ENCODE measurements at places on chromosomes 2 and 18.

DNA sequence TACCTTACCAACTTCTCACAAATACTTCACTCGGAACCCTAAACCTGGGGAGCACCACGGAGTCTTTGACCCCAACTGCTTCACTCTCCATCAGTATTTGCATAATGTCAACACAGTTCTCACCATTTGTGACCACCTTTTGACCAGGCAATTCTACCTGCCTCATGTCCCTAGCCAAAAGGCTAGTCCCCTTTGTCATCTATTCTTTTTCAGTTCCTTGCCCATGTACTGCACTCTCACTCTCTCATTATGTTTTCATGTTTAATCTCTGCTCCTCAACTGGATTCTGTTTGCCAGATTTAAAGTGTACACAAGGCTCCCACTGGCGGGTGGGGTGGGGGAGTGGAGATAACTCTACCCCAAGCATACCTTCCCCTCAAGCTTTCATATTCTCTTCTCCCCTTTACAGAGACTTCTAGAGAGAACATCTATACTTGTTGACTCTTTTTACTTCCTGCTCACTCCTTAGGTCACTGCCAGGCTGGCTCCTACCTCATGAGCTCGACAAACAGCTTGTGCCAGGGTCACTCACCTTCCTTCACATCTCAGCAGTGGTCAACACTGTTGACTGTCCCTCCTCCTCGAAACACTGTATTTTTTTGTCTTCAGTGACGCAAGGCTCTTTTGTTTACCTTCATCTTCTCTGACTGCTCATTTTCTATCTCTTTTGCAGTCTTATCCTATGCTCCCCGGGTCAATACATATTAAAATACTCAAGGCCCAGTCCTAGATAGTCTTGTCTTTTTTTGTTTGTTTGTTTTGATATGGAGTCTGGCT lies 88.7 kb upstream of the MAP4K3 start:
- DNase-seq = no peak

GRCh38 chr18:54279477-54280219 lies 10.3 kb downstream of the POLI start:
- DNase-seq = no peak

DNA sequence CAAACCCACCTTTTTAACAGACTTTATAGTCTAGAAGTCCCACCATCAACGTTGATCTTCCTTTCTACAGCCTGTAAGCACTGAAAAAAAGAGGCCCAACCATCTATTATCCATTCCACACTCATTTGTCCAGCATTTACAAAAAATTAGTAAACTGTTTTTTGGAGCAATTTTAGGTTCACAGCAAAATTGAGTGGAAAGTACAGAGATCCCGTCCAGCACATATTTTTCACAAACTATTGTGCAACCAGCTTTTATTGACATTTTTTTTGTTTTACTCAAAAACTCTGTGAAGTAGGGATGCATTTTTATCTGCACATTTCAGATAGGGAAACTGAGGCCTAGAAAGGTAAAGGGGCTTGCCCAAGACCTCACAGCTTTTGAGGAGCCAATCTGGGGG lies 68.6 kb downstream of the TNP1 start:
- no peak for DNase-seq

DNA sequence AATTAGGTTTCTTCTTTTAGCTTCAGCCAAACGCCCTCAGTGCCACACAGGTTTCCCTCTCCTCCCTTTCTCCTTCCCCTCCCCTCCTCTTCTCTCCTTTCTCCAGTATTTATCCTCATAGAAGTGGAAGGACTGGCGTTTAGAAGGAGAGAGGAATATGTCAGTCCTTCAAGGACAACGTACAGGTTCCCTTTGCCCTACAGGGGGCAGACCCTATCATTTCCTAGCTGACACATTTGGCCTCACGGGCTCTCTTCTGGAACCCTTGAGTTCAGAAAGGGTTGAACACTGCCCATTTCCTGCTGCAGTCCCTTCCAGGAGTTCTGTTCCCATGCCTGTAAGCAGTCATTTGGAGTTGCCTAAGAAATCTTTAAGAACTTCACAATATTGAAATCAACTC lies 46.1 kb downstream of the CDCA7 start:
- DNase-seq = no peak

- no peak for DNase-seq
These were observed 116.8 kb upstream of the FIGN start for GRCh38 chr2:163852616-163853015.

DNA sequence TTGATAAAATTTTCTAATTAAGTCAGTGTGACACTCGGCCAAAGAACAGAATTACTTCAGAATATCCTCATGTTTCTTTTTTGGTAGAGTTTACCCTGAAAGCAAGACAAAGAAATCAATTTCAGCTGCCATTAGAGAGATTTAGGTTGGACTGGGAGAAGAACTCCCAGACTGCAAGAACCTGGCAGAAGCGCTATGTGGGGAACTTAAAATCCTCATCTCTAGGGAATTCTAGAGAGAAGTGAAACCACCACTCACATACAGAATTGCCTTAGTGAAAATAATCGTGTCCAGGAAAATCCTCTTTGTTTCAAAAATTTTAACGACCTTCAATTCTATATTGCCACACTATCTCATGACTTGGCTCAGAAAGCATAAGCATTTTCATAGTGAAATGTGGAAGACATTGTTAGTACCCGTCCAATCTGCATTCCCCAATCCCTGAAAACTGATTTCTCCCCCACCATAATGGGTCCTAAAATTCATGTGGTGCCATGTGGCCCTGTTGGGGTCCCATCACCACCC lies 297.3 kb upstream of the MEIS1 start:
- no peak for DNase-seq

DNA sequence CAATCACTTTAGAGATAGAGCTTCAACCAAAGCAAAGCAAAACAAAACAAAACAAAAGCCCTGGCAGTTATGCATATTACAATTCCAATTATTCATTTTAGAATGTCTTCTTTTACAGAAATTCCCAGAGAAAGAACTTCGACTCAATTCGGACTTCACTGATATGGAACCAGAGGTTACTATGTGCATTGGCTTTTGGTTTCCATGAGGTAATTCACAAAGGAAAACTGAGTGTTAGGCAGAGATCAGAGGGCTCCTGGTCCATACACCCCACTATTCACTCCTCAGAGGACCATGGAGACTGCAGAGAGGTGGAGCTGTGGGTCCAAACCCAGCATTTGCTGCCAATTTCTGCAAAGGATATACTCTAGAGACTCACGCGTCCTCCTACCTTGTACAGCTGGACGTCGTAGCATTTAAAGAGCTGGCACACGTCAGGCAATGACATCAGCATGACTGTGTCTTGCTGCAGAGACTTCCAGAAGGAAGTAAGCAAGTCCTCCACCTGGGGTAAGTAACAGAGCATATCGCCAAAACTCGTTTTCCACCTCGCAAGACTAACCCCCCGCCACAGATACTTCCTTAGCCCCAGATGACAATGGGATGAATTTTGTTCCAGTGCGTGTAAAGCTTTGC lies 31.3 kb upstream of the CREG2 start:
- no peak for DNase-seq

DNA sequence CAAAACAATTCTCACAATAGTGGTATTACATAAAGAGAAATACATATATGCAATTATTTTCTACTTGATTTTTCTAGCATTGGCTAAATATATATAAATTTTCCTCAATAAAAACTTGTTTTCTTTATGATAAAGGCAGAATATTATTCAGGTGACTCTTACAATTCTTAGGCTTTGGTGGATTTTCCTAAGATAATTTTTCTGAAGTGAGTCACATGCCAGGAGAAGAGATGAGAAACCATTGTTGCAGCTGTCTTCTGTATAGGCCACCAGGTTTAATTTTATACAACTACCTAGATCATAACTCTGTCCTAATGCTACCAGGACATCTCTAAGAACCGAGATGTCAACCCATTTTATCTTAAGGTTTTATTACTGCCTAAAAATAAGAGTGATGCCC lies 552.4 kb upstream of the CDH2 start:
- DNase-seq = no peak

GRCh38 chr2:74890711-74891110 lies 56.8 kb downstream of the HK2 start:
- no peak for DNase-seq

GRCh38 chr2:25976983-25977741 lies 5.1 kb downstream of the KIF3C start:
- no peak for DNase-seq

- no peak for DNase-seq
These were observed 186.6 kb downstream of the MYO5B start for GRCh38 chr18:50008306-50008705.

GRCh38 chr2:221282386-221282785 lies 289.7 kb downstream of the EPHA4 start:
- no peak for DNase-seq

GRCh38 chr2:113894156-113894743 lies 4.4 kb downstream of the ACTR3 start:
- DNase-seq = no peak
